ENCODE measurements at places on chromosomes 1 and 21. TPM values are rescaled to one million over a fixed set of nuclear protein-coding genes. Genes with fewer than 3 reads are reported as not detected.

- no peak overlapping the region for H3K4me3 ChIP-seq
- H3K27ac ChIP-seq: peak overlapping the region; percentile 85
- no peaks in the 10 kb centered on the region for H3K27me3 ChIP-seq
Observed at GRCh38 chr1:6358144-6358624, 35.4 kb downstream of the ACOT7 start.

The C1orf115 gene
- total RNA-seq: 1.5 TPM

The SHE gene
- not detected for total RNA-seq

DNA sequence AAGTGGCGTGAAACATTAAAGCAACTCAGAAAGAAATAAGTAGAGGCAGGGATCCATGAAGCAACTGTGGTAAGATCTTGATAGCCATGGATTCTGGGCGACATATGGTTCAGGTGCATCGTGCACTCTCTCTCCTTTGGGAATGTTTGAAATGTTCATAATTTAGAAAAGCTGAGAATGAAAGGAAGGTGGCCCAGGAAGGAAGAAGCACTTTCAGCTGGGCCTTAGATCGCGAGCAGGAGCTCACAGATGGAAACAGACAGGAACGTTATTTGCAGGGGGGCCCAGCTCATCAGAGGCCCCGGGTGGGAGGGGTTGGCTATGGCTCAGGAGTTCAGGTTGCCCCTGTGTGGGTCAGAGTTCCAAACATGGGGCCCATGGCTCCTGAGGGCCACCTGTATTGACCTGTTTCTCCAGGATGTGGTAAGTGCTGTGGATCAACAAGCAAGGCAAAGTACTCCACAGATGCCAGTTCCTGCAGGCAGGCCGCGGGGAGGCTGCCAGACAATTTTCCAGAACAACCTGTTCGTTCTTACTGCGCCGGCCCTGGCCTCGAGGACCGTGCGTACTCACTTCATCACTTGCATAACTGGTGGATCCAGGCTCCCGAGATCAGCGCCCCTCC lies 253.2 kb downstream of the TOMM20 start:
- no peak overlapping the region for H3K4me3 ChIP-seq
- H3K27ac ChIP-seq: no peak overlapping the region
- no peak for DNase-seq
- peaks cover 30% of the 10 kb centered on the region for H3K4me1 ChIP-seq

The ASB17 gene
- total RNA-seq: not detected

The TRABD2B gene
- total RNA-seq: not detected
